Suppressor macrophage treated with lipopolysaccharide for 1 hour (primary cell): ENCODE measurements at places on chromosomes 6 and 20.

DNA sequence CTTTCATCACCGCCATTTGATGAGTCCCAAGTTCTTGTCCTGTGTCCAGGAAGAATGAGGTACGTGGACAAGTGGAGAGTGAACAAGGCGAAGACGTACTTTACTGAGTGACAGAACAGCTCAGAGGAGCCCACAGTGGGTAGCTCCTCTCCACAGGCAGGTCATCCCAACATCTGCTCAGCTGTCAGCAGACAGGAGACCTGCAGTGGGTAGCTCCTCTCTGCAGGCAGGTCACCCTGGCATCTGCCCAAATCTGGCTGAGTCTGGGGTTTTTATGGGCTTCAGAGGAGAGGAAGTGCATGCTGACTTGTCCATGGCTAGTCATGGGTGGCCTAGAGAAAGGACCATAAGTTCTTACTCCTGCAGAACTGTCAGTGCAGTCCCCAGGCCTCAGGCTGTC, 32.7 kb upstream of the PDYN start:
- DNase-seq, result no peak

GRCh38 chr6:12335717-12336116, 45.6 kb downstream of the EDN1 start:
- no peak for DNase-seq

DNA sequence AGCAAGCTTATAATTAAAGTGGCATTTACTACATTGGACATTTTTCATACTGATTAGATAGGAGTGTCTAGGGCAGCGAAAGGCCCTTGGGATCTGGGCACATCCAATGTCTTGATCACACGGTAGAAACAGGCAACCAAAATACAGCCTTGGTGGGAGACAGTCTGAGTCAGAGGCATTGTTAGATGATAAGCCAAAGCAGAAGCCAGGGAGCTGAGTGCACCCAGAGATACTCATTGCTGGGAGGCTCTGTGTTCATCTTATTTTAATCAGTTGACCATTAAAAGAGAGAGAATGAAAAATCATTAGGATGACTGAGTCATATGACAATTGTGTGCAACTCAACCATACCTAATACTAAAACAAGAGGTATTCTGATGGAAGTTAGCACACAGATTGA, 109.5 kb downstream of the LCA5 start:
- no peak for DNase-seq

- DNase-seq, result peak; percentile 24
These were observed 27.8 kb upstream of the MYCT1 start for GRCh38 chr6:152669895-152670294.

GRCh38 chr20:18794428-18794787, 19.2 kb upstream of the SCP2D1 start:
- DNase-seq, result no peak

- peak; percentile 51 for DNase-seq
These were observed 265.1 kb upstream of the CITED2 start for GRCh38 chr6:139639507-139639906.

GRCh38 chr20:62062661-62063314, 2.9 kb downstream of the TAF4 start:
- DNase-seq, result no peak

- DNase-seq, result no peak
These were observed 737.1 kb downstream of the DHX35 start for GRCh38 chr20:39699166-39699725.

DNA sequence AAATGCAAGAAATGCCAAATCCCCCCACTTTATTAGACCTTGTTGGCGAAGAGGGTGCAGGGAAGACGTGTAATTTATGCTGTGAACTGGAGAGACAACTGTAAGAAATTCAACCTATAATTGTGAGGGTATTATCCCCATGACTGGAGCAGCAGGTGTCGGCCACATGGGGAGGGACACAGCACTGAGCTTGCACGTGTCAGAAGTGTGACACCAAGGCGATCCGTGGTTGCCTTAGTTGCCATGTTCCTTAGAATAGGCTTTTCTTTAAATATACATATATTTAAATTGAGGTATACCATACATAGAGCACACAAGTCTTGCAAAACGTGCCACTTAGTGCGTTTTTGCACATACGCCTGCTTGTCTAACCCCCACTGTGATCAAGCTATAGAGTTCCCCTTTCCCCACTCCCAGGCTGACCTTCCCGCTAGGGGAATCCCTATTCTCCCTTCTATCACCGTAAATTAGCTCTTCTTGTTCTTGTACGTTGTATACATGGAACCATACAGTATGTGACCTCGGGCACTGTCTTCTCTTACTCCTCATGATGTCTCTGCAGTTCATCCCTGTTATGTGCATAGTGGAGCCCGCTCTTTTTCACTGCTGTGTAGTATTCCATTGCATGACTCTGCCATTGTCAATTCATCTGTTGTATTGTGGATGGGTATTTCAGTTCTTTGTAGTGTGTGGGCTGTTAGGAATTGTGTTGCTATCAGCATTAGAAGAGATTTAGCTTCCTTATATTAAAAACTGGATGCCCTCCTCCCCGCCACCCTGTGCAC, 81.6 kb upstream of the PMEPA1 start:
- DNase-seq, result no peak

DNA sequence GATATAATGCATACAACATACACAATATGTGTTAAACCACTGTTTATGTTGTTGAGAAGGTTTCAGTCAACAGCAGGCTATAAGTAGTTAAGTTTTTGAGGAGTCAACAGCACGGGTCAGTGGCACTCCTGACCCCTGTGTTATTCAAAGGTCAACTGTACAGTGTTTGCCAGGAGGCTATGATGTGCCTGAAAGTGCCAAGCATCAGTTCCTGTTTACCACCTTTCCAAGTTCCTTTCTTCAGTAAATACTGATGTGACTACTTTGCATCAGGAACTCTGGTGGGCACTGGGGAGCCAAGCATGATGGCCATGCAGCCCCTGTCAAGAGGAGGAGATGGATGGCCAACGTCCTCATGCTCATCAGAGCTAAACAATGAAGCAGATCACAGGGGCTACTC, 224.4 kb upstream of the EXOC2 start:
- no peak for DNase-seq

DNA sequence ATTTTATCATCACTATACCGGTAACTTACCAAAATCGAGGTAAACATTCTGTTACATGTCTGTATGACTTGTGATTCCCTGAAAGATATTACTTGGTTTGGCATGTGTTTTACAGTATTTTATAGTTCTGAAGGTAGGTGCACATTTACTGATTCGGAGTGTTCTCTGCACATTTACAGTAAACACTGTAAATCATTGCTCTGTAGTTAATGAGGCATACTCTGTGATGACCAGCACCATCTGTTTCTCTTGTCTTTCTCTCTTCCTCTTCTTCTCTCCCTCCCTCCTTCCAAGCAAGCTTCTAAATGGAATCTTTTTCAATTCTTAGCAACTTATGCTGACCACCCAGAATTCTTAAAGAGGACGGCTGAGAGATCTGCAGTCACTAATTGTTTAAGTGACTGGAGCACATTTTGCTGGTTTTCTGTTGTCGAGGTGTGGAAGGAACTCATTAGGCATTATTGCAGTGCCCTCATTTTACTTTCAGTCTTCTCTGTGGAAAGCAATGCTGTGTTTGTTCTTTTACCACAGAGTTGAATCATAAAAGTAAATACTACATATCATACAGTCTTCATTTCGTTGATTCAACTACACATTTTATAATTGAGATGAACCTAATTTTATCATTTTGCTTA, 126.5 kb downstream of the UTRN start:
- DNase-seq, result no peak

DNA sequence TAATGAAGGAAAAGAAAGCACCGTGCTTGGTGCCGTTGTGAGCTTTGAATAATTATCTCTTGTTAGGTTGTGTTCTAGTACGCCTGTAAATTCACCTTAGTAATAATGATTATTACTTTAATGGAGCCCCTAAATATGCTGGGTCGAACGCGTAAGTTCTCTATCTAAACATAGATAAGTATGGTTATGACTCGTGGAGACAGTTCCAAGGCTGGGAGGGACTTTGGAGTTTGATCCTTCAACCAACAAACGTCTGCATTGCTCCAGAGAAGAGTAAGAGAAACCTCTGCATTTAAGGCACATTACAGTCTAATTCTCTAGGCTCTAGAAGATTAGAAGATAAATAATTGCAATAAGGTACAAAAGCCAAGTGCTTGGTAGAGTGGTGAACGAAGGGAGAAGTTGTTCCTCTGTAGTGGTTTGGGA, 514 bp downstream of the ACOT13 start:
- DNase-seq, result no peak
